AG04449 (cell line): ENCODE measurements at places on chromosomes 5 and 9.

DNA sequence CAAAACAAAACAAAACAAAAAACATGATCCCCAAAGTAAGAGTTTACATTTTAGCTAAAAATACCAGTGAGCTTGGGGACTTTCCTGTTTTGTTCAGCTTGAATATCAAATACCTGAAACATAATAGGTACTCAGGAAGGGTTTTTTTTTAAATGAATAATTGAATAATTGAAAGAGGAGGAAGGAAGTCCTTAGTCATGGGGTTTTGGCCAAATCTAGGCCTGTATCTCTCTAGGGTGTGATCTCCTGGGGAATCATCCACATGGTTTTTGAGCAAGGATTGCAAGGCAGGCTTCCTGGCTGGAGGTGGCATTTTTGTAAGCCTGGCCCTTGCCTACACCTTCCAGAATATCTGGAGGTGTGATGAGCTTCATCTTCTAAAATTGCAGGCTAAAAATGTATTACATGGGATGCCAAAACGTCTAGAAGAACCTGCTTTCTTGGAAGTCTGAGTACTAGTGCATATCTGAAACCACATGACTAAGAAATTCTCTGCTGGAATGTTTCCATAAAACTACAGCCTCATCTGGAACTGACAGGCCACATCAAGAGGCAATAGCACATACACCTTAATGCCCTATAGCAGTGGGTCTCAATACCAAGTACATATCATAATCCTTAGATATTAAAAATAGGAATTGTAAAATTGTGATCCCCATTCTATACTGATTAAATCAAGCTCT lies 10.4 kb downstream of the C9 start:
- no peak for DNase-seq

DNA sequence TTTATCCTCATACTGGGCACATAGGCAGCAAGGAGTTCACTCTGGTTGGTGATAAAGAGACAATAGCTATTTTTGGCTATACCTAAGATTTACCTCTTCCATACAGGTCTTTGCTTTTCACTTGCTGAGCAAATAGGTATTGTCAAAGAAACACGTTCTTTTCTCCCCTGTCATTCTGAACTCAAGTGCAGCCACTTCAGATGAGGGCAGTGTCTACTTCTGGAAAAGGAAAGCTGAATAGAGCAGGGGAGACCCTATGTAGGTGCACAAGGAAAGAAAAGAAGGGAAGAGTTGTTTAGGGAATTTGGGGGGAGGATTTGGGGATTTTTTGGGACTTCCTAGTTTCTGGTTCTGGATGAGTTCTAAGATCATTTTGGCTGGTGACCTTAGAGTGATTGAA lies 109.6 kb downstream of the ATP10B start:
- DNase-seq: no peak

GRCh38 chr5:132490484-132491367 lies at the start of gene IRF1:
Gene IRF1 (minus strand): TSS chr5:132490773. CDS start chr5:132489478, 1,295 bp downstream.
- DNase-seq: no peak

GRCh38 chr9:121279776-121280388 lies 11.9 kb downstream of the GSN start:
- no peak for DNase-seq

- DNase-seq: no peak
These were observed 6.0 kb upstream of the ZDHHC11 start for GRCh38 chr5:856531-857425.

GRCh38 chr5:178120607-178121357 lies 7.5 kb downstream of the N4BP3 start:
- no peak for DNase-seq

DNA sequence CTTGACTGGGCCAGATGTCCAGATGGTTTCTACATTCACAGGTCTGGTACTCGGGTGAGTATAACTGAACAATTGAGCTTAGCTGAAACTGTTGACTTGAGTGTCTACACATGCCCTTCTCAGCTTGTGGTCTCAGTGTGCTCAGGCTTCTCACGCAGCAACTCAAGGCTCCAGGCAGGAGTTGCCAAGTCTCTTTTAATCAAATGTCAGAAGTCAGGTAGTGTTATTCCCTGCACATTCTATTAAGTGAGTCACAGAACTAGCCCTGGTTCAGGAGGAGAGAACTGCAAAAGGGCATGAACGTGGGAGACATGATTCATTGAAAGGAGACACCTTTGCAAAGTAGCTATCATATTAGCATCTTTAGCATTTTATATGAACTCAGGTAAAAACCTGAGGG lies 199.3 kb upstream of the ACTBL2 start:
- DNase-seq: no peak

- peak; percentile 94 for DNase-seq
These were observed 9.6 kb downstream of the NDST1 start for GRCh38 chr5:150517272-150518152.

DNA sequence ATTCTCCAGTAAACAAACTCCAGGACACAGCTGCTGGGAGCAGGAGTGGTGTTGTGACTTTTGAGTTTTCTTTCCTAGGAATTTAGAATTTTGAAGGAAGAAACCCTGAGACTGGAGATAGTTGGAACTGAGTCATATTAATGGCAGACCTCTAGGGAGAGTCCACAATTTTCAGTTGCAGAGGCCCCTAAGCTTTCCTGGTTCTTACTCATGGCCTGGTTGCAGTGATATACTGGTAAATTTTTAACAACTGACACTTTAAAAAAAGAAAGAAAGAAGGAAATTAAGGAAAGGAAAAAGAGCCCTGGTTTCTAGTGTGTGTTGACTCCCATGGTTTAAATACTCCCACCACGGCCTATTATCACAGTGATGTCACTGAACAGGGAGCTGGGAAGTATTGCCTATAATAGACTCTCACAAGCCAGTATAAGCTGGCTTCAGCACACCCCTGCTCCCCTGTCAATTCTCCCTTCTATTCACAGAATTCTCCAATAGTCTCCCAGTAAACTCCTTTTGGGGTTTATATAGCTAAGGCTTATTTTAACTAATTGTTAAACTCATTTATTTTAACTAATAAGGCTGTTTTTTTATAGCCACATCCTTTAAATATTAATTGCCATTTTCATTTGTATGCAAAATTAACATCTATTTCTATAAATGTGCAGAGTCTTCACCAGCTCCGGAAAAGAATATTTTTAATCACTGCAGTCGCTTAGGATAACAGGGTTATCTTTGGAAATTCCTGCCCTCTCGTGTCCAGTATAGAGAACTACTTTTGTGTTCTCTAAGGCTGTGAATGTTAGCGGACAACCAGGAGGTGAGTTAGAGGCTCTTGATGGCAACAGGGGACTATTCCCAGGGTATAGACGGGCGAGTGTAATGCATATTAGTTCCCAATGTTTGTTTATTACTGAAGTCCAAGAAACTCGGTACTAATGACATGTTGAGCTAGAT lies 59.7 kb downstream of the GGTA1 start:
- DNase-seq: no peak

GRCh38 chr9:112038017-112038408 lies 137.1 kb downstream of the SUSD1 start:
- no peak for DNase-seq

DNA sequence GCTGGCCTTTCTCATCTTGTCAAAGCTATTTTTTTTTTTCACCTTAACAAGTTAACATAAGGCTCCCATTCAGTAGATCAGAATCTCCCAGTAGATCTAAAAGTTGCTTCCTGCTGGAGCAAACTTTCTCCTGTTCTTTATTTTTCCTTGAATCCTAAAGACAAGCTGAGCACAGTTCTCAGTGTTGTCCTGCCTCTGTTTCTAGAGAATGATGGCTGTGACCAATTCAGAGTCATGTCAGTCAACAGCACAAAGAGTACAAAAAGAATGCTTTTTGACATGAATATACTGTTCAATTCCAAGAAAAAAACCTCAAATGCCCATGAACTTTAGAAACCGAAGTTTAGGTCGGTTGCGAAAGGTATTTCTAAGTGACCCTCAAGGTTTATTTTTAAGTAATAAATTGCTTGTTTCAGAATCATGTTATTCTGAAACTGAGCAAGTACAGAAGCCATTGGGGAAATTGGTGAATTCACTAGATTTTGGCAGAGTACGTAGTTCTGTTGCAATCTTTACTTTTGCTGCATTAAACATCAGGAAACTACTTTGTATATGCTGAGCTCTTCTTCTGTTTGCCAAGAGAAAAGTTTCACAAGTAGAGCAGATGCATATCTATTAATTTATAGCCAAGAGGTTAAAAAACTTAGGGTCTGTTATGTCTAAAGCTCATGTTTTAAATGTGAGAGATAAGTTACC lies 161.7 kb upstream of the RPS23 start:
- DNase-seq: no peak

GRCh38 chr5:164518067-164518740 lies 1012.8 kb downstream of the MAT2B start:
- DNase-seq: no peak

GRCh38 chr9:14104496-14104895 lies 209.4 kb downstream of the NFIB start:
- no peak for DNase-seq

GRCh38 chr9:114478459-114478858 lies 26.8 kb downstream of the WHRN start:
- no peak for DNase-seq

- no peak for DNase-seq
These were observed at the start of gene PCDHB14 for GRCh38 chr5:141223112-141223783. Gene PCDHB14 (plus strand): TSS chr5:141223343. CDS start chr5:141223506, 163 bp downstream.

DNA sequence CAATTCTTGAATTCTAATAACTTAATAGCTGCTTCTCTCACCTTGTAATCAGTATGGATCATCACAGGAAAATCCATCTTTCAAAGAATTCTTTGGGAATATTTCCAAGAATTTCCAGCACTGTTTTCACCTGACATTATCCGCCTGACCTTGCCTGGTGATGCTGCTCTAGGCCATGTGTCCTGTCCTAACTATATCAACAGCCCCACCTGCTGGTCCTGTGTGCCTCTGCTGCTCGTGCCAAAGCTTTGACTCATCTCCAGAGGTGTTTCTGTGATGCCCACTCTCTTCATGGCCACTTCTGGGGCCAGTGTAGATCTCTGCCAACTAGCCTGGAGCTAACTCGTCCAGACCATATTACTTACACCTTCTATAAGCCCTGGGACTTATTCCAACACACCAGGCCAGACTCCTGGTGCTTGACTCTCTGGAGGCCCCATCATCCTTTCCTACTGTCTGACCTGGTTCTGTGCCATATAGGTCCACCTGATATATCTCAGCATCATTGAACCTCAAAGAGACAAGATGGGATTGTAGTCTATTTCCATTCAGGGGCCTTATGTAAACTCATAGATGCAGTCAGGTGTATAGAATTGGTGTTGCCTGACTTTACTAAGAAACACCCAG lies 67.5 kb upstream of the CKMT2 start:
- DNase-seq: no peak

DNA sequence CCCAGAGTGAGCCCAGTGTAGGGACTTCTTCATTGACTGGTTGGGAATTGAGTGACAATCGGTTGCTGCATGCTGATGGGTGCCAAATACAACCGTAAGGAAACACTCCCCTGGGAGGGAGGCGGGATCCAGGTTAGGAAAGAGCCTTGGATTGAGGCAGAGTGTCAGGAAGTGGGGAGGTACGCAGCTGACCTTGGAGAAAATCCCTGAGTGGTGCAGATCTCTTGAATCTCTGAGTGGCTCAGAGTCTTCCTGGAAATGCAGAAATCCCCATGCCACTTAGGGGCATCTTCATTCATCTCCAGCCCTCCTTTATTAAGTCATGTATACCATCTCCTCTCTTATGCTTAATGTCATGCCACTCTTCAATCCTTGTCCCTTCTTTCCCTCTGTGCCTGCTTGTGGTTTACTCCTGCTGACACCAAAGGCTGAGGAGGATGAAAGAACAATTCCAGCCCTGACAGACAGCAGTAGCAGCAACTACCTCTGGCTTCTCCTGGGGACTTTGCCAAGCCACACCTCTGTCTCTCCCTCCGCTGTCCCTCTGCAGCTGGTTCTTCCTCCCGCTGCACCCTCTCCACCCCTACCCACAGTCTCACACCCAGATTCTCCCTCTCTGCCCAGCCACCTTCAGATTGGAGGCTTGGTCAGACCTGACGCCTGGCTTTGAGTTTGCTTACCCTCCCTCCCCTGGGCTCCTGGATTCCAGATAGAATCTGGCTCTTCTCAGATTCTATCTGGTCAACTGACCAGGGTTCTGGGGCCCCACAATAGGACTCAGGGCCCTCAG lies 14.1 kb upstream of the LCP2 start:
- no peak for DNase-seq

GRCh38 chr5:6525910-6526309 lies 77.3 kb downstream of the UBE2QL1 start:
- DNase-seq: no peak
